ENCODE measurements at places on chromosomes 7 and 10.

DNA sequence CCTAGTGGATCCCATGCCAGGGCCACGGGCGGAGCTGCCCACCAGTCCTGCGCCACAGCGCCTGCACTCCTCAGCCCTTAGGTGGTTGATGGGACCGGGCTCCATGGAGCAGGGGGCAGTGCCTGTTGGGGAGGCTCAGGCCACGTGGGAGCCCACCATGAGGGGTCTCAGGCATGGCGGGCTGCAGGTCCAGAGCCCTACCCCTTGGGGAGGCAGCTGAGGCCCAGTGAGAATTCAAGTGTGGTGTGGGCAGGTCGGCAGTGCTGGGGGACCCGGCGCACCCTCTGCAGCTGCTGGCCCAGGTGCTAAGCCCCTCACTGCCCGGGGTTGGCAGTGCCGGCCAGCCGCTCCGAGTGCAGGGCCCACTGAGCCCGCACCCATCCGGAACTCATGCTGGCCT, 139.8 kb upstream of the LYZL2 start:
- DNase-seq, result no peak

GRCh38 chr10:98138031-98138430, 3.6 kb downstream of the R3HCC1L start:
- DNase-seq, result no peak

GRCh38 chr7:70506434-70506833, 625.5 kb upstream of the GALNT17 start:
- DNase-seq, result peak; percentile 56

DNA sequence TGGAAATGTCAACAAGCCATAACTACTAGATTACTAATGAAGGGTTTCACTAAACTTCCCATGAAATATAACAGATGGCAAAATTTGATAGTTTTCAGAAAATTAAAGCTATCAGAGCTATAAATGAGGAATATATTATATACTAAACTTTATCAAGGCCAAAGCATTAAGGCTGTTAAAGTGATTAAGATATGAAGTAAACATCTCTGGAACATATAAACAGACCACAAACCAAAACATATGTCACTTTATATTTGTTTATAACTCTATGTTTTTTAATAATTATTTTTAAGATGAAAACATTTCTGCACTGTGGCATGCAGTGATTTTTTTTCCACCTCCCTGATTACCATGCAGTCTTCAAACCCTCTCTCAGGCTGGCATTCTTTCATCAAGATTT, 120.2 kb downstream of the REEP3 start:
- DNase-seq, result no peak

DNA sequence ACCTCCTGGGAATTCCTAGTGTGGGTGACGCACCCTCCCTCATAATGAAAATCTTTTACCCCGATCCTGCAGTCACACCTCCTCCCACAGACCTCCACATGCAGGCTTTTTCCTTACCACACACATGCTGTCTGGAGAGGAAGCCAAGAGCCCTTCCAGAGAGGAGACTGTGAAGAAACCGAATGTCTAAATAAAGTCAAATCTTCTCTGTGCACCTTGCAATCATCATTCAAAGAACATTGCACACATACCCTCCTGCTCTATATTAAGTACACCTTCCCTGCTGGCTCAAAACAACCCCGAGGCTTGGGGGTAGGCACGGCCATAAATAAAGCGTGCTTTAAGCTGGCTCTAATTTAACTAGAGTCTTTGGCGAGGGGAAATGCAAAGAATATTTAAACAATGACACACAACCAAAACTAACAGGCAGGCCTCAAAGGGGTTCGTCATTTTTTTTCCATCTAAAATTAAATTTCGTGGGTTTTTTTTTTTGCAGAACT, 34.9 kb downstream of the CALML3 start:
- no peak for DNase-seq

- no peak for DNase-seq
These were observed 119.0 kb upstream of the PTPRZ1 start for GRCh38 chr7:121753944-121754343.

GRCh38 chr7:29116361-29117200, 29.8 kb downstream of the CPVL start:
- no peak for DNase-seq

DNA sequence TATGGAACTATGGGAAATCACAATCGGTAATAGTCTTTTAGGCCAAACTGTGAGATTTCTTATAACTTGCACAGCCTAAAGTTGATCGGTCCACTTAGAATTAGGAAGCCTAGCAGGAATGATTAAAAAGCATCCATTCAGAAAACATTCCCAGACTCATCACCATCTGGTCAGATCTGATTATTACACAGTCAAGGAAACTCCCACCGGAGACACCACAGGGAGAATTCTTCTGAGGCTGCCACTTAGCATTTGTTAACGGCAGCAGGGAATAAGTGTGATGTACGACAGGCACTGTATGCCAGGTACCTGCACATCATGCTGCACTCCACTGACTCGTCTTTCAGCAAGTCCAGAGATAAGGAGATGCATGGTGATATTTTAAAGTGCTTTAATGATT, 227.6 kb upstream of the STEAP1 start:
- DNase-seq, result no peak

DNA sequence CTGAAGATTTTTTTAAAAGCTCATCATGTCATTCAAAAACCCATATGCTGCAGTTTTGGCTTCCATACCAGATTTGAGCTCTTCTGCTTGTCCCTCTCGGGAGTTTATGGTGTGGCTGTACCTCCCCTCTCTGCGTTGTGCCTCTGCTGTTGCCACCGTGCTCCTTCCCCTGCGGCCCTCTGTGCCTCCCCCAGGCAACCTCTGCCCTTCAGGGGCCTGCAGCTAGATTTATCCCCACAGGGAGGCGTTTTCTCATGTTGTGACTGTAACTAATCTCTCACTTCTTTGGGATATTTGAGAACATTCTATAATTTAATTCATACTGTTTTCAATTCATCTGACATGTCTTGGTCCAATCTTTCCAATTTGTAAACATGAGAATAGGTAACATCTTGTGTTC, 52.7 kb downstream of the TASOR2 start:
- DNase-seq, result peak; percentile 49

GRCh38 chr10:24390746-24391145, 181.8 kb downstream of the KIAA1217 start:
- no peak for DNase-seq

DNA sequence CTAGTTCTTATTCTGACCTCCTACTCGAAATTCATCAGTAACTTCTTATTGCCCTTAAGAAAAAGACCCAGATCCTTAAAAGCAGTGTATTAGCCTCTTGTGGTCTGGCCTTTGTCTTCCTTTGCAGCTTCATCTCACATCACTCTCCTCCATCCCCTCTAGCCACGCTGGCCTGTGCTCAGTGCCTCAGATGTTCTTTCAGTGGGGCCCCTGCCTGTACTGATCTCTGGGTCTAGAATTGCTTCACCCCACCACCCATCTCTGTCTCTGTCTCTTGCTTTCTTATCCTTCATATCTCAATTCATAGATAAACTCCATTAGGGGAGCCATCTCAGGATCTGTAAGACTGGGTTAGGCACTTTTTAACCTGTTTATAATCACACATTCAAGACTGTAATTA, 1178.5 kb upstream of the C7orf33 start:
- DNase-seq, result no peak

DNA sequence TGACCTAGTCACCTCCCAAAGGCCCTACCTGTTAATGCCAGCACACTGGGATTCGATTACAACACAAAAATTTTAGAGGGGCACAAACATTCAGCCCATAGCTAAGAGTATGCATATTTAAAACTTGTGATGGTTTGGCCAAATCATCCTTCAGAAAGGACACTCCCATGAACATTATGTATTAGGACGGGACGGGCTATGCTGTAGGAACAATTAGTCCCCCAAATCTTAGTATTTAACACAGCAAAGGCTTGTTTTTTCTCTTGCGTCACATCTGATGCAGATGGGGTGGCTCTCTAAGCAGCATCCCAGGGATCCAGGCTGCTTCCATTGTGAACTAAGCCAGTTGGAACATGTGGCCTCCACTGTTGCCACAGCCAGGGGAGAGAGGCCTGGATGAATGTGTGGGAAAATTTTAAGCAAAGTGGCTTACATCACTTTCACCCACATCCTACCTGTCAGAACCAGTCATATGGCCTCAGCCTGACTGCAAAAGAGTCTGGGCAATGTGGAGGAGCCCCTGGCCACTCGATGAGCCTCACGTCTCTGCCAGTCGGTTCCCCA, 26.6 kb downstream of the CHST3 start:
- DNase-seq, result no peak

- DNase-seq, result no peak
These were observed 2.1 kb upstream of the PALD1 start for GRCh38 chr10:70476249-70477035.

DNA sequence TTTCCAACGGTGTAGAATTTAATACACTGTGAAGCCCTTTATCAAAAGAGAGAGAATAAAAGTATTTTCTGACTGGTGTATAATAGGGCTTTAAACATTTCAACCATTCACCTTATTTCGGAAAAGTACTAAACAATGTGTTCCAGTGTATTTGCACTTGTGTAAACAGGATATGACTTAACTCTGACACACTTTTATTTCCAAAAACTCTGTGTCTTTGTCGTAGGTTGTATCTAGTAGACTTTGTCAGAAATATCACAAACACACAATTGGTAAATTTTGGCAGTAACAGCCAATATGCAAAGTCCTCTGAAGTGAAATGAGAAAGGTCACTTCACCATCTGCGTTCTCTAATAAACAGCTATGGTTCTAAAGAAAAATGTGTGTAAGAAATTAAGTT, 10.3 kb upstream of the TSPAN13 start:
- DNase-seq, result no peak

DNA sequence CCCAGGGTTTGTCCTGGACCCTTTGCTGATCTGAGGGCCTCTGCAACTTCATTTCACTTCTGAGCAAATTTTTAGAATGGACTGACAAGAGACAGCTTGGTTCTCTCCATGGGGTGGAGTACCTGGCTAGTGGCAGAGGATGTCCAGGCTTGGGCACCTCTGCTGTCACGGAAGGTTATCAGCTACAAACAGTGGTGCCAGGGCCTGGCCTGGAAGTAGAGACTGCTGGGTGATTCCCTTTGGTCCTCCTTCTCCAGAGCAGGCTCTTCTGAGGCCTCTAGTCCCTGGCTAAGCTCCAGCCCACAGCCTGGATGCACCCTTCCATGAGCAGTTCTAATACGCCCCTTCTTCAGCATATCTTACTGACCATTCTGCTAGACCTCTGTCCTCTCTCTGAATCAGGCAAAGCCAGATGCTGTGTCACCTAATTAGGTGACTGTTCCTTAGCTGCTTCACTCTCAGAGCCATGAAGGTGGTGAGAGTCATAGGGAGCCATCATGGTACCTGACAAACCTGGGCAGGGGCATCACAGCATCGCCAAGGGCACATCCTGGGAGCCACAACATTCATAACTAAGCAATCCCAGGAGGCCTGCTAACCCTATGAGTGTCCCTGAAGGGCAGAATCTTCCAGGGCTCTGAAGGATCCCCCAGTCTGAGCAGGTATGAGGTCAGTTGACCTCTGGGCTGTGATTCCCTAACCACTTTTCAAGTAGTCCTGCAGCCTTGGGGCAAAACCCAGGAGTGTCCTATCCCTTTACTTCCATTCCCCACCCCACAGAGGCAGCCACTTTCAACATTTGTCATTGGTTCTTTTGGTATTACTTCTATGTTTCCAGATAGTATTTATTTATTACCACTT, 4.0 kb downstream of the ARHGAP22 start:
- DNase-seq, result no peak

DNA sequence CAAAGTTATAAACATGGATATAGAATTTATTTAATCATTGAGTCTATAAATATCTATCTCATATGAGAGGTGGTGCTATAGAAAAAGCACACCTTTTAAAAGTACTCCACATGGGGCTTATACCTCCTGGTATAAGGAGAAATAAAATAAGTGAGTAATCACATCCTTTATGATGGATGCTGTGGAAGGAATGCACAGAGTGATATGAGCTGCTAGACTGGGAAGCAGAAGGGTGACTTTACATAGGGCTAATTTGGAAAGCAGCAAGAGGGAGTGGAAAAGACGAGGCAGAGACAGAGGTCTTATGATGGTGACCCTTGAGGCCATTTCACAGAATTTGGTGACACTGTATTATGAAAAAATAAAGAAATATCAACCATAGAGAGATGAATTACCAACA, 59.4 kb upstream of the AHR start:
- DNase-seq, result no peak

- DNase-seq, result no peak
These were observed 108.6 kb downstream of the NSUN6 start for GRCh38 chr10:18542832-18543231.

- peak; percentile 68 for DNase-seq
These were observed 481.0 kb downstream of the TNS3 start for GRCh38 chr7:47100817-47101435.

DNA sequence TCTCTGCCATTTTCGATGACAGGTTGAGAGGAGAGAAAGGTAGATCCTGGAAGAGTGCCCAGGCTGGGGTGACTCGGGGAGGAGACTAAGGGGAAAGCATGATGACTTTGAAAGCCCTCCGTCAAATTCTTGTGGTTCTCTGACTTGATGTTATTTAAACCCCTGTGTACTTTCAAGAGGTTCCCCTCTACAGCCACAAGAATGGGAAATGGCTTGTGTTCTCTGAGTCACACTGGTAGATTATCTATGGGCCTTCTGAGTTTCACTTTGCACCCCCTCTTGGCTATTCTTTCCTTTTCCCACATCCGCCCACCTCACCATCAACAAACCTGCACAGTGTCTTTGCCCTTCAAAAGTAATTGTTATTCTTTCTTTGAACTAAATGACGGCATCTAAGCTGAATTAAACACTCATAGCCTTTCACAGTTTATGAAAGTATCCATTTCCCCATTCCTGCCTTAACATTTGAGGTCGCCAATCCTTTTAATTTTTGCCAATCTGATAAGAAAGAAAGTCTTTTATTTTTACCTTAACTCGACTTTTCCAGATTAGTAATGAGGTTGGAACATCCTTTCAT, 24.1 kb downstream of the PRF1 start:
- DNase-seq, result no peak

GRCh38 chr10:52533986-52534385, 219.9 kb downstream of the DKK1 start:
- DNase-seq, result no peak

DNA sequence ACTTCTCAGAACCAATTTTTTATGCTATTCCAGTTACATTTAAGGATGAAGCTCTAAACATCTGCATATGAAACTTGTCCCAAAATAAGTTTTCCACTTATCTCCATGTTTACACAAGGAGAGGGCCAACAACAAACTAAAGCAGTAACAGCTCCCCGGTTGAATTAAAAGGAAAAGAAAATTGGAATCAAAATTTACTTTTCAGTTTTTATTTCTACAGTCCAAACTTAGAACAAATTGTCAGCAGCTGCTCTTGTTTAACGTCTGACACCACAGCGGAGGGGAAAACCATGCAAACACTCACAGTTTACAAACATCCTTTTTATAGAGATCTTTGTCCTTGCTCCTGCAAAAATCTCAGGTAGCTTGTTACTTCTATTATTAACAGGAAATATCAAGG, 101.3 kb downstream of the COL28A1 start:
- no peak for DNase-seq

- DNase-seq, result no peak
These were observed 4.4 kb downstream of the LDB1 start for GRCh38 chr10:102115775-102116174.

- no peak for DNase-seq
These were observed 17.8 kb upstream of the CCNY start for GRCh38 chr10:35318551-35318950.

GRCh38 chr10:94427166-94427565, 24.8 kb downstream of the TBC1D12 start:
- no peak for DNase-seq
